ENCODE measurements at places on chromosomes 13 and 19.

DNA sequence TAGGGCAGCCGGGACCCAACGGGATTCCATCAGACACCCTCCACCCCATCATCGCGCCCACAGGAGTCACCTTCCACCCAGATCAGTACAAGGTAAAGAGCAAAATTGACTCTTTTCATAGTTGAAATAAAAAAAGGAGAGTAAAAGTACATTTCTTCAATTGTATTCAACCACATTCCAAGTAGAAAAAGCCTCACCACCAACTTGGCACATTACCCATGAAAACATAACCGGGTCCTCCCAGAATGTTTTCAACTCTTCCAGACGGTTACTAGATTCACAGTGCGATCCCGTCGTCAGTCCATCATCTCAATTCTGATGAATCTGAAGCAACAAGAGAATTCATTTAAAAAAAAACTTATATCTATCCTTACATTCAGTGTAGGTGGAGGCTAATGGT is 125.2 kb downstream of the RAB20 start:
- DNase-seq, result no peak

DNA sequence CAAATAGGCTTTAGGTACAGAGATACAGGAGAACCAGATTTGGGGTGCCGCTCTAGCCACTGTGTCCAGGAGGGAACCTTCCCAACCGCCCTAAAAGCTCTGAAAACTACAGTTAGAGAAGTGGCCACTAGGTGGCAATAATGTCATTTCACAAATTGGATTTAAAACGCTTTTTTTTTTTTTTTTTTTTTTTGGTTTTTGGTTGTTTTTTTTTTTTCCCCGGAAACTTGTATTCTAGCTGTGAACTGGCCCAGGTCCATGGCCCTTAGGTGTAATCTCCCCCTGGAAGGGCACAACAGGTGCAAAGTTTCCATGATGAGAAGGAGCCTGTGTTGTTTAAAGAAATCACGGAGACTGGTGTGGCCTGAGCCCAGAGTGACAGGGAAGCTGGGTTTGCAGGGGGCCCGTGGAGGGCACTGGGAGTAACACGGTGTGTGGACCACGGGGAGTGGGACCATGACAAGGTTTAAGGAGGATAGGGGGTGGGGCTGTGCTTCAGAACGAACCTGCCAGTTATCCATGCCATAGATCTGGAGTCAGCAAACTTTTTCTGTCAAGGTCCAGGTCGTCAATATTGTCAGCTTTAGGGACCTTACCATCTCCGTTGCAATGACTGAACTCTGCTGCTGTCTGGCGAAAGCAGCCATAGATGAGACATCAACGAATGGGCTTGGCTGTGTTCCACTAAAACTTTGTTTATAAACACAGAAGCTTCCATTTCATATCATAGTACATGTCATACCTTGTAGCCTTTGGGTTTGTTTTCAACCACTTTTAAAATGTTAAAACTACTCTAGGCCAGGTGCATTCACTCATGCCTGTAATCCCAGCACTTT is 10.1 kb downstream of the OR1I1 start:
- DNase-seq, result no peak

DNA sequence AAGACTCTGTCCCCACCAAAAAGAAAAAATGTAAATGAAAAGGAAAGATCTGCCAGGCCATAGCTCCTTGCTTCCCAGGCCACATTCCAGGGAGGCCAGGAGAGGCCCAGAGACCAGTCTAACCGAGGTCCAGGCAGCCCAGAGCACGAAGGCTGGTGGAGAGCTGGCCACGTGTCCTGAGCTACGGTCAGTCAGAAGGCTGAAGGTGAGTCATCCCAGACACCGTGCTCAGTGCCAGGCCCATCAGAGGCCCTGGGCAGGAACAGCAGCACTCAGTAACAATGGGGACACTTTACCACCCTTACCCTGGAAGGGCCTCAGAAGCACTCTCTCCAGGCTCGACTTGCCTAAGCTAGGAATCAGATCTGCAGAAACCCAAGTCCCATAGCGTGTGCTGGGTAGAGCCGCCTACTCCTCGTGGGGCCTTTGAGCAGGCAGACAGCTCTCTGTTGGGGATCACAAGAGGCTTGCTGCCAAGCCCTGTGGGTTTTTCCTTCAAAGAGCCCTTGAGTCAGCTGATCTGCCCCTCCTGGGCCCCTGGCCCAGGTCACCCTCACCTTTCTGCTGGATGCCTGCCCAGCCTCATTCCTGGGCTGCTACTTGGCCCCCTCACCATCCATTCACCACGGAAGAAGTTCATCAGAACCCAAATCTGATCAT is 11.6 kb upstream of the DNMT1 start:
- DNase-seq, result no peak

- no peak for DNase-seq
Observed at GRCh38 chr13:78595495-78596398, 7.6 kb downstream of the POU4F1 start.

DNA sequence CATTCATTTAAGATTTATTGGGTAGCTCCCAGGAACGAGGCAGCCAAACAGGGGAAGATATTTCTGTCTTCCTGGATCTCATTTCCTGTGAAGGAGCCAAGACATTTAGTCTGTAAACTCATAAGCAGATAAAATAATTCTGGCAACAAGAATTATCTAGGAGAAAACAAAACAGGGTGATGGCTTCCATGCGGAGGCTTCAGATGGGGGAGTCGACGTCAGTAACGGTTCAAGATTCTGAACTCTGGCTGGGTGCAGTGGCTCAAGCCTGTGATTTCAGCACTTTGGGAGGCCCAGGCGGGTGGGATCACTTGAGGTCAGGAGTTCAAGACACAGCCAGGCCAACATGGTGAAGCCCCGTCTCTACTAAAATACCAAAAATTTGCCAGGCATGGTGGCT is 1.3 kb downstream of the GNA15 start:
- DNase-seq, result no peak

DNA sequence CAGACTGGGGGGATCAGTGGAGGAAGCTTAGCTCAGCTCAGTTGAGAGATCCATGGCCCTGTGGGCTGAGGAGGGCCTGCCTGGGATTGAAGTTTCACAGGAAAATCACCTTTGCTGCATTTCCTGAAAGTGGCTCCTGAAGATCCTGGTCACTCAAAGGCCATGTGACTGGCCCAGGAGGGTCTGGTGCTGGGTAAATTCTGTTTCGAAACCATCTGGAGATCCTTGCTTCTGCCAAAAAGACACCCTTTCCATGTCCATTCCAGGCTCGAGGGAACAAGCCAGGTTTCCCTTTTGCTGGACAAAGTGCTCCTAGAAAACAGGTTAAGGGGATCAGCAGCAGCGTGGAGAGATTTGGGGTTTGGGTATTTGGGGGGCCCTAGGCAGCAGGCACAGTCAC is 293.3 kb downstream of the ZNF536 start:
- no peak for DNase-seq

DNA sequence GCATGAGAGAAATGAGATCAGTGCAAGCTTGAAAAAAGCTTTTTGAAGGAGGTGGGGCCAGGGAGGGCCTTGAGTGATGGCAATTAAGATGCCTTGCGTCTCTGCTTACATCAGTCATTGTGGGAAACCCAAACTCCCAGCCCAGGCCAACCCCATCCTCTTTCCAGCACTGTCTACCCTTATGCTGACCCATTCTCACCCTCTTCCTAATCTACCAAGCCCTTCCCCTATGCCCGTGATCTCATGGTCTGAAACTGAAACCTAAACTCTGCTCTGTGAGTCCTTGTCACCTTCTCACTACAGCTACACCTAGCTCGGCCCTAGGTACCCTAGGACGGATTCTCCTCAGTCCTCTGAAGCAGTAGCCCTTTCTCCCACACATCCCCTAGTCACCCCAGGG is 36.0 kb upstream of the SERP2 start:
- DNase-seq, result no peak

DNA sequence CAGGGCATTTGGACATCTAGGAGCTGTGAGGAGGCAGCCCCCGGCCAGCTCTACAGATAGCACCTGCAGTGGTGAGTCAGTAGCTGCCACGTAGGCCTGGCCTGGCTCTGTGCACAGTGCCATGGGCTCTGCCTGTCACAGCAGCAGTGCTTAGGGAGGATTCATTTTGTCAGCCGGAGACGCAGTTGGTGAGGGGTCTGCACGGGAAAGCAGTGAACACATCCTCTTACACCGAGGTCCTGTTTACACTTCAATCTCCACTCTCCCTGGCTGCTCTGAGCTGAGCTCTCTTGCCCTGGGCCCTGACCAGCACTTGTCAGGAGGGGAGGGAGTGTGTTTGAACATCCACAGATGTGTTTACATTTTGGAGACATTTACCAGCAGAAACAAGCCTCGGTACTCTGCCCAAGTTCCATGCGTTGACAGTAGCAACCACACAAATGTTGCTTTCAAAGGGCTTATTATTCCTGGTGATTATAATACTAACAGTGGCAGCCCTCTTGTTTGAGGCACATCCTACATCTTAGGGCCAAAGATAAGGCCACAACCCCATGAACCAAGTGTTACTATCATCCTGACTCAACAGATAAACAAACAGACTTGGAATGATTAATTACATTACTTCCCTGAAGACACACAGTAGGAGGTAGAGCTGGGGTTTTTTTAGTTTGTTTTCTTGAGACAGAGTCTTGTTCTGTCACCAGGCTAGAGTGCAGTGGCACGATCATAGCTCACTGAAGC is 148.9 kb downstream of the USP12 start:
- DNase-seq, result peak; percentile 45

DNA sequence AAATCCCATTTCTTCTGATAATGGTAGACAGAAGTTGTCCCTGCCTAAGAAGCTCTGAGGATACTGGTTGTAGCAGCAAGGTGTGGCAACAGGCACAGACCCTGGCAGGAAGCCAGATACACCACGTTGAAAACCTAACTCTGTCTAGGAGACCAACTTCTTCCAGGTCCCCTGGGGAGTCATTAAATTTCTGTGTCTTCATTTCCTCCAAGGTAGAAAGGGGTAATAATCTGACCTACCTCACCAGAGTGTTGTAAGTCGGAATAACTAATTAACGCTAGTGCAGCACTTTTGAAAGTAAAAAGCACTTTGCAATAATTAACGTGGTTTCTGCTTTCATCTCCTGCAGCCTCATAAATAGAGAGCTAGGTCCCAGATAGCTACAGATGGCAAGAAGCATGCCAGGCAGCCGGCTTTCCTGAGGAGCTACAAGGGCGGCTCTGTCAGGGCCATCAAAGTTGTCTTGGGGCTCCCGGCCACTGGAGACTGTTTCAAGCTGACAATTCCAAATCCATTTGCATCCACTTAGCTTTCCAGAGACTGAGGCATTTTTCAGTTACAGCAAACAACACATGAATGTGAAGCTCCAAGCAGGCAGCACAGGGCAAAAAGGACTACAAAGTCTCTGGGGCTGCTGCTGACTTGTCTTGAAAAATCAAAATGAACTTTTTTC is 176.2 kb downstream of the FOXO1 start:
- no peak for DNase-seq

GRCh38 chr19:41144403-41144802 is 30.2 kb downstream of the CYP2F1 start:
- DNase-seq, result peak; percentile 85

- no peak for DNase-seq
Observed at GRCh38 chr13:22748866-22749577, 431.8 kb upstream of the SGCG start.

DNA sequence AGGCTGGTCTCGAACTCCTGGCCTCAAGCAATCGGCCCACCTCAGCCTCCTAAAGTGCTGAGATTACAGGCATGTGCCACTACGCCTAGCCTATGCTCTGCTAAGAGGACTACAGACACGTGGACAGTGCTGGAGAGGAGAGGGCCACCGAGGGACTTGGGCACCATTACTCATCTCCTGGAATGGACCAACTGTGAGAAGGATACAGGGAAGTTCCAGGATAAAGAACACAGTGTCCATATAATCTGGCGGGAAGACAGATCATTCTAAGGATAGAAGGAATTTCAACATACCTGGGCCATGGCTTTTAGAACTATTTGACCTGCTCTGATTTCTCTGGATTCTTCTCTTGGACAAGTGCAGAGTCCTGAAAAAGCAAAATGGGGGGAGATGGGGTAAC is 12.8 kb downstream of the ZNF565 start:
- no peak for DNase-seq

DNA sequence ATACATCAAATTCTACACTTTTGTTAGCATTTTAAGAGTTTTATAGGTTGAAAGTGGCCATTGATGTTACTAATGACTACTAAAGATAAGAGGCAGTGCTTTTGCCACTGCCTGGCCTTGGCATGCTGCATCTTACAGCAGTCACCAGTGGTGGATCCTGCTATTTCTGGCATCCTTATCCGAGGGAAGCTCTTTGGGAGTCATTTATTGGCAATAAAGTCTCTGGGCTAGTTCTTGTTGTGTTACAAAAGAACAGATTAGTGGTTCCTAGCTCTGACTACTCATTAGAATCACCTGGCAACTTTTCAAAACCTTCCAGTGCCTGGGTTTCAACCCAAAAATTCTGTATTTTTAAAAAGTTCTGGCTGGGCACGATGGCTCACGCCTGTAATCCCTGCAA is 94.5 kb downstream of the ZMYM2 start:
- no peak for DNase-seq

DNA sequence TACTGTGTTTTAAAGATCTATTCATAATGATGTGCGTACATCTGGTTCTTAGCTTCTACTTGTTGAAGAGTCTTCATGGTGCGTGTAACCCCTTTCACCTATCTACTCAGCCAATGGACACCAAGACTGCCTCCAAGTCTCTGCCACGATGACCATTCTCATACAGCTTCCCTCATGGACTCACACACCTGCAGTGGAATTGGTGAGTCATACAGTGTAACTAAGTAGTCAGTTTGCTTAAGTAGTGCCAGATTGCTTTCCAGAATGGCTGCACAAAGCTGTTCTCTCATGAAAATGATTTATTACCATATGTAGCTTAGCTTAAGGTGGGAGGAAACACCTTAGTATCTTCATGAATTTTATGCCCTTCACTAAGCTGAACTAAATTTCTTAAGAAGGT is 112.3 kb downstream of the AKAP11 start:
- no peak for DNase-seq

DNA sequence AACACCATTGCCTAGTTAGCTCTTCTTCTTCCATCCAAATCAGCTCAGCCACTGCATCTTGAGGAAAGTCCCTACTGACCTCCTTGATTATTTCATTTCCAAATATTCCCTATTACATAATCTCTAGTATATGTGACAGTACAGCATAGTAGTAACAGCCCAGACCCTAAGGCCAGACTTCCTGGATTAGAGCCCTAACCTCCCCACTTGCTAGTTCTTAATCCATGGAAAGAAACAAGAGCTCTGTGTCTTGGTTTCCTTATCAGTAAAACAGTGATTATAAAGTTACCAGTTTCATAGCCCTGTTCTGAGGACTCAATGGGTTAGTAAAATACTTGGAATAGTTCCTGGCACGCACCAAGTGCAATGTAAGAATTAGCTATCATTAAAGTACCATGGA is 153.0 kb downstream of the RAP2A start:
- no peak for DNase-seq

GRCh38 chr19:27872370-27872769 is 1340.6 kb downstream of the UQCRFS1 start:
- DNase-seq, result no peak
